Renal pelvis (tissue), 12 donors: ENCODE measurements at places on chromosomes 2 and 18. TPM values are rescaled to one million over a fixed set of nuclear protein-coding genes. Genes with fewer than 3 reads are reported as not detected.

- no peak for DNase-seq
Measured at GRCh38 chr2:64447317-64448040, 6.5 kb upstream of the LGALSL start.

Gene G6PC2
- polyA plus RNA-seq, result not detected

Gene SNED1
- polyA plus RNA-seq, result 10.6 TPM

DNA sequence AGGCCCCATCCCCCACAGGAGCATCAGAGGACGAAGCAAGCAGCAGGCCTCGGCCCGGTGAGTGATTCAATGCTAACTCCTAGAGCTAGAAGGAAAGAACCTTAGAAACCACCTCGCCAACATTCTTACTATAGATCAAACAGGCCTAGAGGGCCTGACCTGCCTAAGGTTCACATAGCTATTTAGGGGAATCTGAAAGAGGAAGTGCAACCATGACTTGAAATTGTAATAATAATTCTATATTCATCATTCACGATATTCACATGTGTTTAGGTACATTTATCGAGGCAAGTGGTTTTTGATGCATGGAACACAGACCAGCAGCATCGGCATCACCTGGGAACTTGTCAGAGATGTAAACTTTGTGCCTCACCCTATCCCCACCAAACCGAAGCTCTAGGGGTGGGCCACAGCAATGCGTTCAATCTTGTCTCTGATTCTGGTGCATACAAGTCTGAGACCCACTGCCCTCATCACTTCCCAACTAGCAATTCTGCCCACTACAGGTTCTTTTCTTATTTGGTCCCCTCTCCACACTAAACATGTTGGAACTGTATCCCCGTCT, 78.0 kb upstream of the DNMT3A start:
- no peak for DNase-seq

- DNase-seq, result no peak
Measured at GRCh38 chr18:50633992-50634391, 74.1 kb downstream of the MAPK4 start.

Gene KCNS3
- polyA plus RNA-seq, result 11.6 TPM

DNA sequence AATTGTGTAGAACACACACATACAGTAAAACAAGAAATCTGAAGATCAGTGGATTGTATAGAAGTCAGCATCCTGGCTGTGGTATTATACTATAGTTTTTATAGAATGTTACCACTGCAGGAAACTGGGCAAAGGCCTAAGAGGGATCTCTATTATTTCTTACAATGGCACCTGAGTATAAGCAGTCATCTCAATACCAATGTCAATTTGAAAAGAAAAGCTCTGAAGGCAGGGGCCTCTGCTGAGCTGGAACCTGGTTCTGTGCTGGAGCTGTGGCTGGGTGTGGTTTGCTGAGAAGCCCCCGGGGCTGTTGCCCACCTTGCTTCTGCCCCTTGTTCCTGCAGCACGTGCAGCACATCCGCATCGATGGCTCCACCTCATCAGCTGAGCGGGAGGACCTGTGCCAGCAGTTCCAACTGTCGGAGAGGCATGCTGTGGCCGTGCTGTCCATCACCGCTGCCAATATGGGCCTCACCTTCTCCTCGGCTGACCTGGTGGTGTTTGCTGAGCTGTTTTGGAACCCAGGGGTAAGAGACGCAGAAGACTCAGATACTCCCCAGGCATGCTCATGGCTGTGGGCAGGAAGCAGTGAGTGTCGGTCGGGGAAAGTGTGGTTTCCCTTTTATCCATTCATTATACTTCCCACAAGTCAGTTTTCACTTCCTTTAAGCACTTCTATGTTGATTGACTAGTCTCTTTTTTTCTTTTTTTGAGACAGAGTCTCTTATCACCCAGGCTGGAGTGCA, 23.5 kb upstream of the RPL37A start:
- DNase-seq, result no peak

Gene IL1RL2
- 0.98 TPM for polyA plus RNA-seq

Gene REEP1
- 3.5 TPM for polyA plus RNA-seq

Gene CREG2
- 0.37 TPM for polyA plus RNA-seq
